Stimulated activated CD4-positive, alpha-beta T cell treated with anti-CD3 and anti-CD28 coated beads, Interleukin-1b, Interleukin-23, amount 100 ng/mL, for 4 hours (primary cell): ENCODE measurements at places on chromosomes 1 and 21.

DNA sequence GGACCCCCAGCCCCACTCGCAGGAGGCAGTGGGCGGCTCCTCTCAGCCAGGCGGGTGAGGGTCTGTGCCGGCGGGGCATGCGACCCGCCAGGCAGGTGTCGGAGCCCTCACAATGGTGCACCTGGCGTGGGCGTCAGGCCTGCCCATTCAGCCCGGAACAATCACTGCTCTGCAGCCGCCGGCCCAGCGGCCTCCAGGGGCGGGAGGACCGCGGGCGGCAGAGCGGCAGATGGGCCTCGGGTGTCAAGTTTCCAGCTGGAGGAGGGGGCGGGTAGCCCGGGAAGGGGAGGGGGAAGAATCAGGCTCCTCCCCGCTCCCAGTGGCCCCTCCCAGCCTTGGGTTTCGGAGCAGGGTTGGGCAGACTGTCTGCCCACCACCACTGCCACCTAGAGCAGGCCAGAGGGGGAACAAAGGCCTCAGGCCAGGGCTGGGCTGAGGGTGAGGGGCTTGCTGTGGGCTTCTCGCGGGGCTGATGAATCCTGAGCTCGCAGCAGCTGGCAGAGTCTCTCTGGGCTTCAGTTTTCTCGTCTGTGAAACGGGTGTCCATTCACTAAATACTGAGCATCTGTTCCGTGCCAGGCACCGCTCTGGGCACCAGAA, 39.5 kb upstream of the CASZ1 start:
- no peak for DNase-seq

GRCh38 chr1:162292422-162292849, 84.2 kb downstream of the SPATA46 start:
- no peak for DNase-seq

- no peak for DNase-seq
Measured at GRCh38 chr21:39007532-39007931, 175.7 kb downstream of the PSMG1 start.

DNA sequence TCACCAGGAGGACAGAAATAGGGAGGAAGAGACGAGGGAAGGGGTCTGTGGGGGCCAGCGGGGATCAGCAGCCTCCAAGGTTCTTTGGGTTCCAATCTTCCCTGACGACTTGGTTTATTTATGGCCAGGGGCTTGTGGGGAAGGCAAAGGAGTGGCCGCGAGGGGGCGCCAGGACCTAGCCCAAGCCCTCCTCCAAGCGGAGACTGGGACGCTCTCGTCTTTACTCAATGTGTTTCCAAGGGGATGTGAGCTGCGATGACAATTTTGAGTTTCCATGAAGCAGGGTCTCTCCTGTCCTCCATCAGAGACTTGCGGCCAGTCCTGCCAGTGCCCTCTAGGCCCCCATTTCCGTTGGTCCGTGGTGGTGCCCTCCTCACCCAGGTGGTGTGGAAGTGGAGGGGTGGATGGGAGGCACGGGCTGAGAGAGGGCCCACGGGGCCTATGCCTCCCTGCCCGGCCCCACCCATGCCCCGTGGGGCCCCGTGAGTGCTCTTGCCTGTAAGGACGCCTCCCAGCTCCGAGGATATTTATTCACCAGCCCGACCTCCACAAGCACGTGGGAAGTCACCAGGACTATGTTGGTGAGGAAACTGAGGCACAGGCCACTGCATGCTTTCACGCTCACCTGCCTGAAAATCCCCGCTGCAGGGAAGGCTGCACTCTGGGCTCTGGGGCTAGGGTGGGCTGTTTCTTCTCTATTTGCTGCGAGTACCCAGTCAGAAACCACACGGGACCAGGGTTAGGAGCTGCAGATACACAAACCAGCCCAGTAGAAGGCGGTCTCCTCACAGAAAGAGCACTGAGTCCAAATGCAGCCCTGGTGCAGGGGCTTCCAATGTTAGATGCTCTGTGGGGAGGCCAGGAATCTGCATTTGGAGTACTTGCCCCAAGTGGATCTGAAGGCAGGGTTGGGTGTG, 26.5 kb downstream of the DMRTB1 start:
- DNase-seq: peak; percentile 56

- no peak for DNase-seq
Measured at GRCh38 chr21:42357307-42357706, 6.5 kb upstream of the TFF2 start.

DNA sequence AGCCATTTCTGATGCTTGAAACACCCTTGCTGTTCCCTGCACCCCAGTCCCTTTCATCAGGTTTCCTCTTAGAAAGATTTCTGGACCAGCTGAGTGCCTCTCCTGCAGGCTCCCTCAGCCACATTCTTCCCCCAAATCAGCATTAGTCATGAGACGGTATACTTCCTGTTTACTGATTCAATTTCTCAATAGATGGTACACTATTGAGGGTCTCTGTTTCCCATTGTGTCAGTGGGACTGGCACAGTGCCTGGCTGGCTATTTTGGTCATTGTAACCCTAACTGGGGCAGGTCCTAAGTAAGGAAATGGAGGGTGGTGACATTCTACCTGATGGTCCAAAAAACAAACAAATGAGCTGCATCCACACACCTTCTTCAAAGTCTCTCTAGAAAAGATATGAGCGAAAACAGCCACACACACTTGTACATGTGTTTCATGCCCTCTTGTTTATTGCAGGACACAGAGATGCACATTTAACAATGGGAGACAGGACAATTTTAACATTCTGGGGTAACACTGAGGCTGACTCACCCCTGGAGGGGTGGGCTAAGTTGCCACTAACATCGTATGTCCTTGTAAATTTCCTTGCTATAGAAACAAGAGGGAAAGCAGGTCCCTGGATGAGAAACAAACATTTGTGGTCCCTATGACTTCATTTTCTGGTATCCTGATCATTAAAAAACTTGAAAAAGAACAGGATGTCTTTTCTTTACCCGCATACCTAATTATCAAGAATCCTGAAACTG, 77.5 kb downstream of the RRAGC start:
- no peak for DNase-seq
